ENCODE measurements at places on chromosomes 12 and 14. TPM values are rescaled to one million over a fixed set of nuclear protein-coding genes. Genes with fewer than 3 reads are reported as not detected.

DNA sequence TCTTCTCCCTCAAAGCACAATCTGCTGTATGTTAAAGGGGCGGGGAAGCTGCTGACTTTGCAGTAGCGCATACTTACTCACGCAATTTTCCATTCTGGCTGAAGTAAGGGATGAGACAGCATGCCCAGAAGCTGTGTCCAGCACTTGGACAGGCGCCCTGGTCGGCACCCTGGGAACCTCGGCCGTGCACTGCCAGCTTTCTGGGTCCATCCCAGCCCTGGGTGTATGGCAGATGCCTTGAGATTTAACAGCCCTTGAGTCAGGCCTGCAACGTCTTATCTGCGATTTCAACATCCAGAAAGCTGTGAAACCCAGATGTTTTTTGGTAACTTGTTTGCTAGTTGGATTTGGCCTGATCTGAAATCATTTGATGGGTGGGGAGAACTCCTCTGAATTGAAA, 16.1 kb downstream of the EML1 start:
- H3K36me3 ChIP-seq = no peaks in the 10 kb centered on the region
- no peak for DNase-seq
- H3K4me1 ChIP-seq = no peaks in the 10 kb centered on the region
- no peak overlapping the region for H3K4me3 ChIP-seq

DNA sequence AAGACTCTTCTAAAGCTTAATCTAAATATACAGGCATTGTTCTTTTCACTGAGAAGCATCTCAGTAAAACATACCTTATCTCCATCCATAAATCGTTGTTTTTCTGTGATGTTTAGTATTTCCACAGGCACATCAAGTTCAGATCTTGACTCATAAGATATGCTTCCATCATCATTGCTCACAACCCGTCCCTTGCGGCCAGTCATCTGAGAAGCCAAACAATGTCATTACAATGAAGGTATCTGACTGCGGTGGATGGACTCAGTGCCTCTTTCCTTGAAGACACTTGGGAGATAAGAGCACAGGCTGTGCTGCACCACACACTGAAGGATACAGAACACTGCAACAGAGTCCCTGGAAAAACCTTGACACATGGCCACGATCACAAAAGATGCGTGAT, 44.8 kb downstream of the SBNO1 start:
- H3K36me3 ChIP-seq = peaks cover 56% of the 10 kb centered on the region
- no peaks in the 10 kb centered on the region for H3K4me1 ChIP-seq
- H3K4me3 ChIP-seq = no peak overlapping the region

DNA sequence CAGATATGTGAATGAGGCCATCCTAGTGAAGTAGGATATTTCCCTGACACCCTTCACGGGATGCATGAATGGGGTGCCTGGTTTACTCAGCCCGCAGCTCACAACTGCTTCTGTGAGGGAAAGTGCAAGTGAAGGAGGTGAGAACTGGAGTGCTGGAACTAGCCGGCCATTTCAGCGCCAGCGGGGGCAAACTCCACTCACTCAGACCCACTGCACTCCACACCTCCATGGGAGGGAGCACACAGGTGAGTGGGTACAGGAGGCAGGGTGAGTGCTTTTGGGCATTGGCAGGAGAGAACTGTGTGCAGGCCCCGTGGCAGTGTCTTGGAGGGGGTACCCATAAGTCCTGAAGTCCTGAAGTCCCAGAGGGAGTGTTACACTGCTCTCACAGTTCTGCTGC, 1008.4 kb downstream of the SLC6A15 start:
- no peak overlapping the region for H3K27ac ChIP-seq
- no peaks in the 10 kb centered on the region for H3K36me3 ChIP-seq
- no peak overlapping the region for H3K4me3 ChIP-seq
- DNase-seq = no peak
- no peaks in the 10 kb centered on the region for H3K4me1 ChIP-seq
- H3K27me3 ChIP-seq = no peaks in the 10 kb centered on the region

- H3K4me3 ChIP-seq = no peak overlapping the region
- no peak for DNase-seq
- no peak overlapping the region for H3K27ac ChIP-seq
- no peaks in the 10 kb centered on the region for H3K36me3 ChIP-seq
Observed at GRCh38 chr12:79206871-79207270, 342.3 kb downstream of the SYT1 start.

Gene NPAS3
- not detected for total RNA-seq

DNA sequence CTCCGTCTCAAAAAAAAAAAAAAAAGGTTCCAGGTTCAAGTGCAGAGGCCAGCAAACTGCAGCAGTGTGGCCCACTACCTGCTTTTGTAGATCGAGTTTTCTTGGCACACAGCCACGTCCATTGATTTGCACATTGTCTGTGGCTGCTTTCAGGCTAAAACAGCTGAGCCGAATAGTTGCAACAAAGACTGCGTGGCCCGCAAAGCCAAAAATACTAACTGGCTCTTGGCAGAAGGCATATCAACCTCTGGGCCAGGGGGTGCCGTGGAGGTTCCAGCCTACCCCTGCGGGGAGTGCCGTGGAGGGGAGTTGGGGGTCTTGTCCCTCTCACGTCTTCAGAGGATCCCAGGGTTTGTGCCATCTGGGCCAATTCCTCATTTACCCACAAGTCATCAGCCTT, 170.1 kb downstream of the ADGRD1 start:
- DNase-seq = no peak
- H3K27ac ChIP-seq = no peak overlapping the region
- H3K36me3 ChIP-seq = no peaks in the 10 kb centered on the region
- no peak overlapping the region for H3K4me3 ChIP-seq

Gene SMOC1
- total RNA-seq = not detected

Gene NKX2-1
- total RNA-seq = not detected

Gene RAN
- 2,623 TPM for total RNA-seq
